ENCODE measurements at places on chromosomes 3 and 15. TPM values are rescaled to one million over a fixed set of nuclear protein-coding genes. Genes with fewer than 3 reads are reported as not detected.

Gene ATP2B2
- total RNA-seq, result not detected

Gene MYO5C
- total RNA-seq, result 2.1 TPM

DNA sequence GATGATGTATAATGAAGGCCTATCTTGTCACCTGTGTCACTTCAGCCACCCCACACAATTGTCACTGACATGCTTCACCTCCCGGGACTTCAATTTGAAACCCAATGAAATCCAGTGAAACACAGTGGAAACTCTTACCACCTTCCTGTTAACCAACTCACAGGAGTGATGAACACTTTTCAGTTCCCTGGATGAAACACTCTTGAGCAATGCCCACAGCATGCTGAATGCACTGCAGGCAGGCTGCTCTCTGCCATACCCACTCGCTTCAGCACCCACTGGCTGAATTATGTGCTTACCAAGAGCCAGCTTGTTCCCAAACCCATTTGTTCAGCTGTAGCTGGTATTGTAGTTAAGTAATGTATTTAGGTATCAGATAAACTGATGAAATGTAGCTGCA, 47.0 kb downstream of the MAP2K1 start:
- no peak for DNase-seq

GRCh38 chr3:141371882-141372281, 3.6 kb downstream of the ZBTB38 start:
- DNase-seq, result no peak

GRCh38 chr15:57896114-57896513, 169.4 kb downstream of the ALDH1A2 start:
- DNase-seq, result no peak

DNA sequence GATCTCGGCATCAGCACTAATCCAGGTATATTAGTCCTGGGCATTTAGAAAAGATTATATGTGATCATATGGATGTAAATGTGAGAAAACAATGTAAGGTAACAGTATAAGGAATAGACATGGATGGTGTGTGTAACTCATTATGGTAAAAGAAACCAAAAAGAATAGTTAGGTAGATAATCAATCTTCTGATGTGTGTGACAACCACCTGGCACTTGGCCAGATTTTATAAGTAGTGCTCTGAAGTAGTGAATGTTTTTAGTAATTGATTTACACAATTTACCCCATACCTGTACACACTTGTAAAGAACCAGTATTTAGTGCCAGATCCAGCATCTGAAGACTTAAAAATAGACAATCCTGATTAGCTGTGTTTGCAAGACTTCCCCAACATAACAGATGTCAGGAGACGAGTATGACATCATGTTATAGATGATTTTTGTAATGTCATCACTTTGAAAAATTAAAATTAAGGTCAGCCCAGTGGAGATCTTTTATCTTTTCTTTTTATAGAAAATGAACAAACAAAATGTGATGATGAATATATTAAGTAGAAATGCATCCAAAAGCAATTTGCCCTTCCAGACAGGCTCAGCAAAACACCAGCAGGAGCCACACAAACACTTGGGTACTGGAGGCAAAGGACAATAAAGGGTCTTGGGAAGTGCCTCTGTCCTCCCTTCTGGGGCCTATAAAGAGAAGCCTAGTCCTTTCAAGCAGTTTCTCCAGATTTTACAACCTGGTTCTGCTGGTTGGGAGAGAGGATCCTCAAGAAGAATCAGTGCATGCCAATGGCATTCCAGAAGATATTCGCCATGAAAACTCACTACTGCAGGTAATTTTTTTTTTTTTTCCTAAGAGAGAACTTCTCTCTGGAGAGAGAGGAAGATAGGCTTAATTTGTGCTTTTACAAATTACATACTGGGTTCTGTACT, 140.7 kb downstream of the MECOM start:
- no peak for DNase-seq

DNA sequence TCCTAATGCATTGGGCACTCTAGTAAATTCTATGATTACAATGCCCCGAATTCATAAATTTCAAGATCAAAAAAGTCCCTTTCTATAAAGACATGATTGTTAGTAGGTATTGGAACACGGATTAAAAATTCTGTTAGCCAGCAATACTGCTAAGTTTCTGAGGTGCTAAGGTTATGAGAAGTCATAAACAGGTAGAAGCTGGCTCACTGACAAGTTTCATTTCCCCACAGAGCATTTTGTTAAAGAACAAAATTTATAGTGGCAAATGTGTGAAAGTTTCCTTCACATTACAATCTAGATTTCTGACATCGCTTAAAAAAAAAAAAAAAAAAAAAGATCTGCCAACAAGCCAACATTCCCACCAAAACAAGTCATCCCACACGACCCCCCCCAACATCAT, 12.4 kb upstream of the MAN2C1 start:
- DNase-seq, result no peak

DNA sequence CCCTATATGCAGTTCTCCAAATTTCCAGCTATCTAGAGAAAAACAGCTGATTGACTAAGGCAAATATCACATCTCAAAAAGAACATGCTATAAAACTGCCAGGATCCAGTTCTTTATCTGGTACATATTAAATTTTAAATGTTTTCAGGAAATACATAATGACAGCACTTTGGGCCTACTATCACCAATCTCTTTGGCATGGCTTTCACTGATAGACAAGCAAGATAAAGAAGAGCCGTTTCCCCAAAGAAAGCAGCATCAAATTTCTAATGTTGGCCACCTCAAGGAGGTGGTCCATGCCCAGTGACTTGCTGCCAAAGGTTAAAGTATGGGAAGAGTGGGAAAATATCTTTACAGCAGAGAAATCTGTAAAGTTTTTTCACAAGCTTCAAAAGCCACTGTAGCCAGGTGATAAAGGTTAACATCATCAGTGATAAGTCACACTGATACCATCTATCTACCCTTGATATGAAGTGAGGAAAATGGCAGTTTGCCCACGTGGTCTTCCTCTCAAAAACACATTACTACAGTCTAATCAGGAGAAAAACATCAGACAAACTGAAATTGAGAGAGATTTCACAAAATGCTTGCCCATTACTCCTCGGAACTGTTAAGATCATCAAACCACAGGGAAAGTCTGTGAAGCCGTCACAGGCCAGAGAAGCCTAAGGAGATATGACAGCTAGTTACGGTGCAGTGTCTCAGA, 46.4 kb upstream of the C15orf61 start:
- DNase-seq, result no peak
